ENCODE measurements at places on chromosomes 4 and X.

DNA sequence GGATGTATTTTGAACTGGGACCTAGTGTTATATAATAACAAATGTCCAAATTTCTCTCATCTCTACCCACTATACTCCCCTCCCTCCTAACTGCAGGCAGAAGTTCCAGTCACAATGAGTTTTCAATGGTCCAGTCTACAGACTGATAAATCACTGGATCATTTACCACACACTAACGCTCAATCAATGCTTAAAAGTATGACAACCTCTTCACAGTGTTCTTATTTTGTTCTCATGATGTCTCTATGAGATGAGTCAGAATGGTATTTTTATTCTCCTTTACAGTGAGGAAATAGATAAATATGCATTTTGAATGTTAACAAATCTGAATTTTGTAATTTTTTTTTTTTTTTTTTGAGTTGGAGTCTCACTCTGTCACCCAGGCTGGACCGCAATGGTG lies 83.7 kb upstream of the ETNPPL start:
- DNase-seq = no peak

GRCh38 chr4:76426272-76426671 lies 5.3 kb upstream of the CCDC158 start:
- DNase-seq = no peak

GRCh38 chrX:132119821-132120515 lies 7.9 kb downstream of the FRMD7 start:
- no peak for DNase-seq

GRCh38 chrX:96102997-96103396 lies 581.6 kb upstream of the DIAPH2 start:
- no peak for DNase-seq

GRCh38 chr4:111037591-111038360 lies 414.9 kb upstream of the PITX2 start:
- DNase-seq = peak; percentile 49

- DNase-seq = no peak
Measured at GRCh38 chr4:138030375-138030774, 211.8 kb downstream of the SLC7A11 start.

GRCh38 chr4:85475631-85476233 lies 782 bp downstream of the ARHGAP24 start:
- DNase-seq = peak; percentile 87

DNA sequence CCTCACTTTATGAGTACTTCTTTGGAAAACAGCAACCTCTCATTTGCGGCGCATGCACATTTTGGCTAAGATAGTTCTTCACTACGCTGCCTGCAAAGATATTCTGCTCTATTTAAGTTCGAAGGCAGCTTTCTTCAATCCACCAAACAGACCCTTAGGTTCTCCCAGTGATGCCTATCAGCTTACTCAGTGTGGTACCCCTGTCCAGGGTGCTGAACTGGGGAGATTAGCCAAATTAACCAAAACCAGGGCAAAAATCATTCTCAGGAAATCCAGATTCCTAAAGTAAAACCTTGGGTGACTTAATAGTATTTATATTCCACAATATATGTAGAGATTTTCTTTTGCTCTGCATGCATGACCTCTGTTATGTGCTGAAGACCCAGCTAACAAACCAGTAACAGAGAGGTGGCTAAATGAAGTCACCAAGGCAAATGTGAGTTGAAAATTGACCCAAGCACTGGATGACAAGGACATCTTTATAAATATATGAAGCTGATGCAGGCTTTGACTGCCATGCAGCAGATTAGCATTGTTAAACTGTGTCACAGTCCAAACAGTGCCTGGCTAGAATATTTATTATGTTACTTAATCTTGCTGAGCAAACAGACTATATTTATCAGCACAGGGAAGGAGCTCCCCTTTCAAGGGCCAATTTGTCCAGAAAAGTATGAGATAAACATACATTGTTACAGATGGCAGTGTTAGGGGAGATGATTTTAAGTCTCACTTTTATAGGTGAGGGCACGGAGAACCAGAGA lies 418.2 kb downstream of the STIM2 start:
- DNase-seq = peak; percentile 65

- no peak for DNase-seq
Measured at GRCh38 chr4:128384765-128385598, 97.4 kb upstream of the PGRMC2 start.

GRCh38 chr4:114318309-114318708 lies 280.3 kb upstream of the UGT8 start:
- peak; percentile 58 for DNase-seq

GRCh38 chr4:150126201-150126863 lies 48.1 kb downstream of the DCLK2 start:
- peak; percentile 67 for DNase-seq

DNA sequence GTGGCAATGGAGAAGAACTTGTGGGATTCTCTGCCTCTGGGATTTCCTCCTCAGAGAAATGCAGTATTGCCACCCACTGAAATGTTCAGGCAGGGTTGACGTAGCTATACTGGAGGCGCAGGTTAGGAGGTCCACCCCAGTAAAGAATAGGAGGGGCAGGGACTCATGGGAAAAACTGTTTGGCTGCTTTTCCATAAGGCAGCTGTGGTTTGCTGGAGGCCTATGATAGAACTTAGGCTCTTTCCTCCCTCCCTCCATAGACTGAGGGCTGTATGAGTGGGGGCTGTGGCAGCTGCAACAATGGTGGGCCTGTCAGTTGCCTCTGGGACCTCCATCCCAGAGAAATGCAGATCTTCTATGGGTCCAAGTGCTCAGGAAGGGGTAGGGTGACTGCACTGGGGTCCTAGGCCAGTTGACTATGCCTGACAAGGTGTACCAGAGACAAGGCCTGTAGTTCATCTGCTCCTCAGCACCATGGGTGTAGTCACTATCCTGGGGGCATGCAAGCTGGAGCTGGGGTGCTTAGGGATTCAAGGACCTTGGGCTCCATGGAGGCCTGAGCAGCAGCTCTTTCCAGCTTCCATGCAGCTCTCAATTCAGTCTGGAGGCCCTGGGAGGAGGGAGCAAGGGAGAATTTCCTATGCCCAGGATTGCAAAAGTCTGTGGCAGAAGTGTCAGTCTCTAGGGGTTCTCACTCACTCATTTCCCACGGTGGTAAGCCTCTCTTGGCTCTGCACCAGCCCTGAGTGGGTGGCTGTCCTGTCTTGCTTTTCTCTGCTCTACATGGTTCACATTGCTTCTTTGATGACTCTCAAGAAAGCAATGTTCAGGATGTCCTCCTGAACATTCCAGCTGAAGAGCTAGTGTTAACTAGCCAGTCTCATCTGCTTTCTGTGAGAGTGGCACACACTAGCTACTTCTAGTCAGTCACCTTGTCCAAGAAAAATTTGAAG lies 353.0 kb downstream of the IDS start:
- peak; percentile 3 for DNase-seq

DNA sequence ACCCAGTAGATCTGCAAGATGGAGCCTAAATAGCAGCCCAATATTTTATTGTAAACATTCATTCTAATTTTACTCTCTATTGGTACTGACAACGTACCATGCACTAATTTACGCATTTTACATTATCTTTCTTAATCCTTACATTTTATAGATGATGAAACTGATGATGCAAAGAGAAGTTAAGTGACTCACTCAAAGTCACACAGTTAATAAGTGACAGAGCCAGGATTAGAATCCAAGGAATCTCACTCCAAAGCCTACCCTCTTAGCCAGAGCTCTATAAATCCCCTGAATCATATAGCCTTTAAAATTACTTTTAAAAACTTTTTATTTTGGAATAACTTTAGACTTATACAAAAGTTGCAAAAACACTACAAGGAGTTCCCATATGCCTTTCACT lies 37.6 kb downstream of the PHKA1 start:
- no peak for DNase-seq

- no peak for DNase-seq
Measured at GRCh38 chrX:131199091-131199490, 90.0 kb downstream of the IGSF1 start.

GRCh38 chr4:27003642-27004113 lies 143.0 kb downstream of the STIM2 start:
- no peak for DNase-seq

DNA sequence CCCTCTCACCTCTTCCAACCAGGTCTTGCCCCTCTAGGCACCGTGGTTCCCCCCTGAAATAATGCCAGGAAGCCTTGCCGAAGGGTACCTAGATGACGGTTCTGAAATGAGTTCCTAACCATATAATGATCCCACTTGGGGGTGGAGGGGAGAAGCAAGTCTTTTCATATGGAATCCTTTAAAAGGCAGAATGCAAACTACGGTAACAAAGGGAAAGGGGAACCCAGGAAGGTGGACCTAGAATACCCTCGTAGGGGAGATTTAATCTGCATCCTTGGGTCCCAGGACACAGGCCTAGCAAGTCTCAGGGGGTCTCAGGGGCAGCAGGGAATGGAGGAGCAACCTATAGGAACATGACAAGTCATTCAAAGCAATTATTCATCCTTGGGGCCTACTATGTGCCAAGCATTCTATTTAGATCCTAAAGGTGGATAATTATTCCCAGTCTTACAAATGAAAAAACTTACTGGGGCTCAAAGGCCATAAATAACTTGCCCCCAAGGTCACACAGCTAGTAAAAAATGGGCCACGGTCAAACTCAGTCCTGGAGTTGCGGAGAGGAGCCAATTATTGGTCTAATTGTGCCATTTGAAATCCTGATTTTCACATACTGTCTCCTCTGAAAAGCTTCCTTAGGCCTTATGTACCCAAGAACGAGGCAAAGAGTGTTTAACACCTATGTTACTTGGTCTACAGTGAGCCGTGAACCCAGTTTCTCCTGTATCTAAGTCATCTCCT lies 8.8 kb downstream of the BCOR start:
- no peak for DNase-seq

- DNase-seq = no peak
Measured at GRCh38 chrX:55815546-55815945, 98.0 kb downstream of the RRAGB start.

DNA sequence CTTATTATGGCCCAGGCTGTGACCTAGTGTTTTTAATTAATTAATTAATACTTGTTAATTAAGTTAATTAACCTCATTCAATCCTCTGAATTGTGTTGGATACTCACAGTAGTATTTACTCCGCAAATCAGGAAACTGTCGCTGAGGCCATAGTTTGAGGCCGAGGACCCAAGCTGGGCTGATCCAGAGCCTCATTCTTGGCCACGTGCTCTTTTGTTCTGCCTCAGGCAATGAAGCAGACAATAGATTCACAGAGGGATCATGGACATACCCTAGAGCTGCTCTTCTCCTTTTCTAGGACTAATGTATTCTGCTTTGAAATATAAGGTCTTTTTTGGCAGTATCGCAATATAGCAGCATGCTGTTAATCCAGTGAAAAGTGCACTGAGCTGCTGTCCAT lies 24.0 kb upstream of the SNCA start:
- no peak for DNase-seq

- DNase-seq = no peak
Measured at GRCh38 chr4:2103127-2103842, 44.2 kb downstream of the NAT8L start.

- peak; percentile 59 for DNase-seq
Measured at GRCh38 chr4:80185787-80186548, 11.3 kb upstream of the PRDM8 start.

DNA sequence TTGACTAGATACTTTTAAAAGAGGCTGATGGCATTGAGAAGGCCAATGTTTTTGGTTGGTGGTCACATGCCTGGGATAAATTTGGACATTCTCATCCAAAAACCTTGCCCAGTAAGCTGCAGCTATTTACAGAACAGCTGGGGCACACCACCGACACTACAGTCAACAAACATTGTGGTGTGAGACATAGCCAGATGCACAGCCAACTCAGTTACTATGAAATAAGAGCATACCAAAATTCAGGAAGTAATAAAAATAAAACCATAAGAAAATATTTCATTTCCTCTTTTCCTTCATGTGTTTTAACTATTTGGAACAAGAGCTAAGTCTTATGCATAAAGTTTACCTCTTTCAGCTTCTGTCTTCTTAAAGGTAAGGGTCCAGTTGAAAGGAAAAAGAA lies 8.8 kb downstream of the PPM1K start:
- peak; percentile 17 for DNase-seq

DNA sequence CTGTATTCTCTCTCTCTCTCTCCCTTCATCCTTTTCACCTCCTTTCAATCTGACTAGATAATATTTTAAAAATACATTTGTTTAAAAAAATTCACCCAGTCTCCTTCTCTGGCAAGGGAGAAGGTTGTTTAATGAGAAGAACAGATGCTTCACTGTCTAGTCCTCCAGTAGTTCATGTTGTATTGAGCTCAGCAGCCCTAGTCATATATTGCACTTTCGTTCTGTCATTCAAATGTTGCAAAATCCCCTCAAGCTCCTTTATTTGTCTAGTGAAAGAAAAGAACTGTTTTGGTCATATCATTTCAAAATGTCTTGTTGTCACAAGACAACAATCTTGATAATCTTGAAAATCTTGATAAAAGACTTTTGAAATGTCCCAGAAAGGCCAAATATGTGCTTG lies 248.0 kb downstream of the GALNTL6 start:
- peak; percentile 27 for DNase-seq

DNA sequence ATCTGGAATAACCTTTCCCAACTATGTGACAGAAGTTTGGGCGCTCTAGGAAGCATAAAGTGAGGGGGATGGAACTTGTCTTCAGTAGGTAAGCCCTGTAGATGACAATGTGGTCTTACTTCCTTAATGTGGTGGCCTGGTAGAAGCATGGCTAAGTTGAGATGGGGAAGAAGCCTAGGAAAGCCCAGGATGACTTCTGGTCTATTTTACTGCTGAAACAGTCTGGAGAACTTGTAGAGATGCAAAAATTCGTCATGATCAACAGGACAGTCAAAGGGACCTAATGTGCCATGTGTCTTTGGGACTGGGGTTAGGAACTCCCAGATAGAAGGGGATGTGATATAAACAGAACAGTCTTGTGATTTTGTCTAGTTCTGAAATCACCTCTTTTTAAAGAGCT lies 40.8 kb downstream of the CCNG2 start:
- no peak for DNase-seq

DNA sequence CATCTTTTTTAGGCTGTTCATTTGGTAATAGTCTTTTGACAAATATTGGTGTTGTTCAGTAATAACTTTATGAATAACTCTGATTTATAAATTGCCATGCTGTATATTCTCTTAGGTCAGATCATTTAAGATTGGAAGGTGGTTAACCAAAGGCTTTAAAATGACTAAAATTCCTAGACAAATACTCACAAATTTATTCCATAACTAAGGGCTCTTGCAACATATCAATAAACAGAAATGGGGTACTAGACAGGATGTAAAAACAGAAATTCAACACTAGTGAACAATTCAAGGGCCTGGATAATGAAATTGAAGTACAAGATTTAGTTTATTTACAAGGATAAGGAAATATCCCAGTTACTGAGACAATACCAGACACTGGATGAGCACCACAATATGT lies 328.6 kb downstream of the PCDH19 start:
- no peak for DNase-seq

GRCh38 chrX:4944767-4945166 lies 1231.3 kb upstream of the PRKX start:
- no peak for DNase-seq

GRCh38 chr4:81684352-81684751 lies 212.6 kb upstream of the RASGEF1B start:
- peak; percentile 52 for DNase-seq

DNA sequence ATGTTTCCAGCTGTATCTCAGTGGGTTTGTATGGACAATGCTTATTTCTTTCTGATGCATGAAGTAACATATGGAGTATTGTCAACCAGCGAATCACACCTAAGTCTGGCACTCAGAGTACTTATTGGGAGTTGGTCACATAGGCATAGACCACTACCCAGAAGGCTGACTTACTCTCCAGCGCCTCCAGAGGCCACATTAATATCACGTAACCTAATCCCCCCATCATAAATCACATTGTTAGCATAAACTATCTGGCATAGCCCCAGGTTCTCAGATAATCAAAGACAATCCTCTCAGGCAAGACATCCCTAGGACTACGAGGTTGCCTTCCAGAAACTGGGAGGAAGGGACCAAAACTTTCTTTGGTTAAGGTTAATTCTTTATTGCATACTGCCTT lies 560.5 kb upstream of the PABPC4L start:
- no peak for DNase-seq
